ENCODE measurements at places on chromosomes 11 and 22.

DNA sequence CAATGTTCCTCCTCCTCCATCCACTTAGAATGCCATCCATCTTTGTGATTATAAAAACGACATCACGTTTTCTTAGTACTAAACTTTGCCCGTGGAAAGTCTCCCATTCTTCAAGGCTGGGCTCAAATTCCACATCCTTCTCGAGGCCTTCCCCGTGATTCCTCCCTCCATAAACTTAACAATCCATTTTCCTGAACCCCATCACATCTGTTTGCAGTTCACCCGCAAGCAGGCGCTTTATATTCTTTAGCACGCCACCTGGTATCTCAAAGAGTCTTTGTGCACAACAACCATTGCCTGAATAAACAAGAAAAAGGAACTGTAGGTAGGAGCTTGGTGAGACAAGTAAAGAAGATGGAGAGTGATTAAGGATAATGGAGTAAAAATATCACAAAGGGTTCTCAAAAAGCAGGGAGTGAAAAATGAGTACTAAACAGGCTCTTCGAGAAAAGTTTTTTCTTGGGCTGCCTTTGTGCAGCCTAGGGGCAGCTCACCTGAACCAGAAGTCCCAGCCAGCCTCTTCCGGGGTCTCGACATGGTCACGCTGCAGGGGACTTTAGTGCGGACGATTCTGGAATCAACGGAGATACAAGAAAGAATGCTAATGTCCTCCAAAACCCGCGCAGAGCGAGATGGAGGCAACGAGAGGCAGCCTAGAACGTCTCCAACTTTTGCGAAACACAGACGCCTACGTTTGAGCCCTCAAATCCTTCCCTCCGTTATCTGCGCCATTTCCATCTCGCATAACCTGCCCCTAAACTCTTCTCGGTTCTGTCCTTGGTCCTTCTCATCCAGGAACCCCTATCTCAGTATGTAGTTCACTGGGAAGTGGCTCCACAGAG is 585 bp downstream of the THYN1 start:
- no peak for DNase-seq

- DNase-seq, result no peak
Measured at GRCh38 chr22:30169002-30169401, 77.6 kb downstream of the LIF start.

GRCh38 chr22:36274531-36274930 is 21.6 kb downstream of the APOL1 start:
- DNase-seq, result no peak

GRCh38 chr11:64251016-64251752 is at the start of gene PLCB3:
Gene PLCB3 (plus strand): TSS chr11:64251530. CDS start chr11:64251650, 120 bp downstream.
- DNase-seq, result peak; percentile 72

GRCh38 chr11:130096823-130097222 is 27.1 kb downstream of the APLP2 start:
- no peak for DNase-seq

GRCh38 chr11:60367009-60367408 is 11.3 kb upstream of the MS4A7 start:
- no peak for DNase-seq

- no peak for DNase-seq
Measured at GRCh38 chr22:21753374-21754111, 17.9 kb upstream of the YPEL1 start.

- no peak for DNase-seq
Measured at GRCh38 chr11:128593281-128593680, 5.9 kb upstream of the ETS1 start.

DNA sequence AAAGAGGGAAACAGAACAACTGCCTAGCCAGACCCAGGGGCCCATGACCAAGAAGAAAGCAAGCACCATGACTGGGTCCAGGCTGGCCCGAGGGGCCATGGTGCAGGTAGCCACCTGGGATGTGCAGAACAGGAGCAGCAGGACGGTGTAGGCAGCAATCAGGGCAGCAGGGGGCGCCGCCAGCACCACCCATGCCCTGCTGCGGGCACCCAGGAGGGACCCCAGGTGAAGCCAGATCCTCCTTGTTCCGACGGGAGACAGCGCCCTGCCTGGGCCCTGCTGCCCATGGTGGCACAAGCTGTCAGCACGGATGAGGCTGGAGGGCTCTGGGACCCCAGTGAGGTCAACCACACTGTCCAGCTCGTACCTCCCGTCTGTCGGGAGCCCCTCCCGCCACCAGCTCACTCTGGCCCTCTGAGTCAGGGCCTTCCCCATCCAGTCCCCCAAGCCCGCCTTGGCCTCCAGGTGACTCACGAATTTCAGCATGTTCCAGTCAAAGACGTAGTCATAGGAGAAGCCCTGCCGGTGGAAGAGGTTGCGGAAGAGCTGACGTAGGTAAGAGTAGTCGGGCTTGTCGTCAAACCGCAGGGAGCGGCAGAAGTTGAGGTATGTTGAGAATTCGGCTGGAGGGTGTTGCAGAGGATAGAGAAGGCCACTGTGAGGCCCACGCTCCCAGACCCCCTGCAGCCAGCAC is 18.8 kb downstream of the CSNK1E start:
- no peak for DNase-seq

DNA sequence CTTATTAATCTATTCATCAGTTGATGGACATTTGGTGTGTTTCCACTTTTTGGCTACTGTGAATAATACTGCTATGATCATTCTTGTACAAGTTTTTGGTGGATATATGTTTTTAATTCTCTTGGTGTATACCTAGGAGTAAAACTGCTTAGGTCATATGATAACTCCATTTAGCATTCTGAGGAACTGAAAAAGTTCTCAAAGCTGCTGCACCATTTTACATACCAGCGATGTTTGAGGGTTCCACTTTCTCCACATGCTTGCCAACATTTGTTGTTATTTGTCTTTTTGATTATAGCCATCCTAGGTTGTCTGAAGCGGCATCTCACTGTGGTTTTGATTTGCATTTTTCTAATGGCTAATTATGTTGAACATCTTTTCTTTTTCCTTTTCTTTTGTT is 4.1 kb upstream of the ACER3 start:
- DNase-seq, result no peak

DNA sequence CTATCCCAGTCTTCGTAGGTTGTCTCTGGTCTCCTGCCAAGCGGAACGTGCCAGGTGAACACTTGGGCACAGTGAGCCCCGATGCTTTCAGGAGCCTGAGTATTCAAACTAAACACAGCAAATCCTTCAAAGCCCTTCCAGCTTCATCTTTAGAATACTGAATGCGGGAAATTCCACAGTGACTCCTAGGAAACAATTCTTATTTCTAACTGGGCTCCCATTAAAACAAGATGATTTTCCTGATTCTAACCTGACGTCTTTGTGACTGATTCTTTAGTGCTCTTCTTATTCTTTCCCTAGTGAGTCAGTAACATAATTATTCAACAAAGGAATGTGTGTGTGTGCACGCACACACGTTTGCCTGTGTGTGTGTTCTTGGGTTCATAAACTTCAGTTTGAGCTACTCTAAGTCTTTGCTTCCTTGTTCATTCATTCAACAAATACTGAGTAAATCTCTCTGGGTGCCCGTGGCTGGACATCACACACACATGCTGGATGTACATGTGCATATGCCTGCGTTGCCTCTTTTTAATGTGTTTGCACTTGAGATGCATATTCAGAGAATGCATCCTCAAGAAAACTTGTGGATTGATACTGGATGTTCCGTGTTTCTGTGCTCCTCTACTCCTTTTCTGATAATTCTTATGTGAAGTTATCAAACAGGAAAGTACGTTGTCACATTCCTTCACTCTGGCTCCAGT is 134.5 kb downstream of the WNT7B start:
- DNase-seq, result no peak
